ENCODE measurements at places on chromosomes 11 and 22. TPM values are rescaled to one million over a fixed set of nuclear protein-coding genes. Genes with fewer than 3 reads are reported as not detected.

DNA sequence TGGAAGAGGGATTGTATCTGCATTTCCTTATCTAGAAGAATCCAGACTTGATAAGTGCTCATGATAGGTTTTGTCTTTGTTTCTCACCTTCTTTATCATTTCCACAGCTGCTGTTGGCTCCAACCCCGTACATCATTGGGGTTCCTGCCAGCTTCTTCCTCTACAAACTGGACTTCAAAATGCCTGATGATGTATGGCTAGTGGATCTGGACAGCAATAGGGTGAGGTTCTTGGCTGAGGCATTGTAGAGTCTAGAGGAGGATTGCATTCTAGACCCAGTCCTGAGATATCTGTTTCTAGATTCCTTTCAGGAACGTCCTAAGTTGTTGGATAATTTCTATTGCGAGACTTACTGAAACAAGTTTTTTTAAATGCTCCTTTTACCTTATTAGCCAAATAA lies 8.1 kb downstream of the MADD start:
- no peak for DNase-seq

DNA sequence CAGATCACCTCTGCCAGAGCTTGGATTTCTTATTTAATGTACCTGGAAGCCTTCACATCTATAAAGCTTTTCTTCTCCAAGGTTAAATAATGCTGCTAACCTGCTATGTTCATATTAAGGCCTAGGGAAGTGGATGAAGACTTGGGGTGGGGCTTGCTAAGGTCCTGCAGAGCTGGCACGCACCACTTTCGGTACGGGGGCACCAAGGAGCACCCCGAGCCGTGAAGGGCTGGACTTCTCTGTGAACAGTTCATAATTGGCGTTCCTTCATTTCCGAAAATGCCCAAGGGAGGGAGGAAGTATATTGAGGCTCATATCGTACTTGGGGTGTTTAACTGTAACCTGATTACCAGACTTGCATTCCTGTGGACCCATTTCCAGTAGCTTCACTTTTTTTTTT lies 59.6 kb downstream of the ST14 start:
- DNase-seq: no peak

The SOX6 gene
- total RNA-seq: 1.7 TPM

DNA sequence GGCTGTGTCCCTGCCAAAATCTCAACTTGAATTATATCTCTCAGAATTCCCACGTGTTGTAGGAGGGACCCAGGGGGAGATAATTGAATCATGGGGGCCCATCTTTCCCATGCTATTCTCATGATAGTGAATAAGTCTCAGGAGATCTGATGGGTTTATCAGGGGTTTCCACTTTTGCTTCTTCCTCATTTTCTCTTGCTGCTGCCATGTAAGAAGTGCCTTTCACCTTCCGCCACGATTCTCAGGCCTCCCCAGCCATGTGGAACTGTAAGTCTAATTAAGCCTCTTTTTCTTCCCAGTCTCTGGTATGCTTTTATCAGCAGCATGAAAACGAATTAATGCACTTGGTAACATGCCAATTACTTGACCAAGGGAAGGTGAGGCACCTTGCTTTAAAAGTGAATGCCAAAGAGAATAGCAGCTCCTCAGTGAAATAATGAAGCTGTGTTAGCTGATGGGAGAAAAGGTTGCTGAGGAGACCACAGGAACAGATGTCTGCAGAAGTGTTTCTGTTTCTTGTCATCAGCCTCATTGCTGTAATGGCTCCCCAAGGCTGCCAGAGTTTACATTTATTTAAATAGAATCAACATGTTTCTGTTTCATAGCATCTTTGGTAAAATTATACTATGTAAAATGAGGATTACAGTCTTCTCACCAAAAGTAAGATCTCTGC lies 89.0 kb upstream of the CD44 start:
- DNase-seq: no peak

GRCh38 chr22:37497062-37497599 lies 10.9 kb upstream of the MFNG start:
- no peak for DNase-seq

- no peak for DNase-seq
These were observed 53.7 kb upstream of the CCDC34 start for GRCh38 chr11:27416568-27417176.

The DTX4 gene
- 8.8 TPM for total RNA-seq

The PPFIBP2 gene
- total RNA-seq: 8.9 TPM

DNA sequence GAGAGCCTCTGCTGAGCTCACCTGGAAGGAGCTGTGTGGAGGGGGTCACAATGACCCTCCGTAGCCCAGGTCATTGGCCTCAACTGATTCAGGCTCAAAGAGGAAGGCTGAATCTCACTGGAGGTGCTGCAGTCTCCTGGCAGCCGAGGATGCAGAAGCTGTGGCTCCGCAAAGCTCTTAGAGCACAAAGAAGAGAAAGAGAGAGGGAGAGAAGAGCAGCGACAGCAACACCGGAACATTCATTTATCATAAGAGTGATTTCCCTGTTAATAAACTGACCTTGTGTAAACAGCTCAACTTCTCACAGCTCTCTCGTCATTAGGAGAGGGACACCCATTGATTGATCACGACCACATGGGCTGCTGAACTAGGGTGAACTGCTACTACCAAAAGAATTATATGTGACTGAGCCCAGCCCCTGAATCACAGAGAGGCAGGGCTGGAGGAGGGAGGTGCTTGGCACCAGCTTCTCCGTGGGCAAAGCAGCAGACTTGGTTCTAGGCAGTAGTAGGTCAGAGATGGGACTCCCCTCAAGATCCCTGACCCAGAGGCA lies 281.7 kb downstream of the NXPE2 start:
- DNase-seq: no peak

The CNIH2 gene
- total RNA-seq: 0.40 TPM

The OR5T3 gene
- total RNA-seq: not detected

DNA sequence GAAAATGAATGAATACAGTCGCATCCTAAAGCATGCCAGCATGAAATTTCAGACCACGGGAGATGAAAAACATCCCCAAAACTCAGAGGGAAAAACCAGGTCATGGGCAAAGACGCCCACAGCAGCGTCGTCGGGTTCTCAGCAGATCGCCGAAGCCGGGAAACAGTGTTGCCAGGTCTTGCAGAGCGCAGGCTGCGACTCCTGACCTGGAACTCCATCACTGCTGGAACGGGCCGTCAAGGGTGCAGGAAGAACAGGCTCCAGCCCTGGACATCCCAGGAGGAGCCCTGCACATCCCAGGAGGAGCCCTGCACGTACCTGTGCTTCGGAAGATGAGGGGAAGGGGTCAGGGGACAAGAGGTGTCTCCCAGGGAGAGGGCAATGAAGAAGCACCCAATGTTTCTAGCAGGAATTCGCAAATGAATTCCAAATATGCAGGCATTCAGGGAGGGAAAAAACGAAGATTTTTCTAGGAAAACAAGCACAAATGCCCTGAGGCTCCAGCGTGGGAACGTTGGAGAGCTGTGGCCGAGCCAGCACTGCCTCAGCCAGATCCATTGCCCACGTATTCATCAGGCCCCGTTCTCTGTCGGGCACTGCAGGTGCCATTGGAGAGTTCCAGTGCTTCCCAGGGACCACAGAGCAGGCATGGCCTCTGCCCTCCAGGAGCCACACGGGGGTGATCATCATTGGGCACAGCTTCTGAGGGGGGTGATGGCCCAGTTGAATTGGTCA lies 1110.4 kb downstream of the BRD1 start:
- no peak for DNase-seq

GRCh38 chr11:6927030-6927617 lies 898 bp downstream of the ZNF215 start:
- DNase-seq: no peak

- no peak for DNase-seq
These were observed 590.5 kb downstream of the ETS1 start for GRCh38 chr11:127996825-127997224.

DNA sequence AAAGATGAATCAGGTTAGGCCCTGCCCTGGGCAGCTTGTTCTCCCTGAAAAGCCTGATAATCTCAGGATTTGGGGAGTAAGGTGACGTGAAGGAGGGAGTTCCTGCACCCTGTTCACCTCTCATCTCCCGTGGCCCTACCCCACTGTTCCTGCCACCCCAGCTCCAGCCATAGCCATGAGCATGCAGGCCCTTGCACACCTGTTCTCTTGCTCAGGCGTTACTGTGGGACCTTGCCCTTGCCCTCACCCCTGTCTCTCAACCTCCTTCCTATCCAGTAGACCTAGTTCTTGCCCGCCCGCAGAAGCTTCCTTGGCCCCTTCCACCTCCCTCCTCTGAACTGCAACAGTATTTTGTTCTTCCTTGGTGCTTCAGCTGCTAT lies 15.0 kb downstream of the TSKU start:
- DNase-seq: peak; percentile 86

GRCh38 chr11:112590764-112591163 lies 330.1 kb upstream of the PLET1 start:
- no peak for DNase-seq

DNA sequence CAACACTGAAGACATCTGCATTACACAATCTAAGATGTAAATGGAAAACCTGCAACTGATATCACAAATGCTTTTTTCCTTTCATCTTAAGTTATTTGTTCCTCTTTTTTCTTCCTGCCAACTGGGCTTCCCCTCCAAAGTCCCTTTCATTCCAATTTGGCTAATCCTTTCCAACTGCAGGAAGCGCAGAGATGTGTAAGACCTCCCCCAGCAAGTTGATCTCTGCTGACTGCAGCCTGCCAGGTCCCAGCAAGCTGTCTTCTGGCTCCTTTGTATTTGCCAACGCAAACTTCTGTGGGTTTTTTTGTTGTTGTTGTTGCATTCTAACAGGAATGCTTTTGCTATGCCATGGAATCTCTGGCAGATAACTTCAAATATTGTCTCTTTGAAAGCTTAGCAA lies 38.5 kb upstream of the LRRC4C start:
- no peak for DNase-seq

The CAT gene
- total RNA-seq: 163 TPM

DNA sequence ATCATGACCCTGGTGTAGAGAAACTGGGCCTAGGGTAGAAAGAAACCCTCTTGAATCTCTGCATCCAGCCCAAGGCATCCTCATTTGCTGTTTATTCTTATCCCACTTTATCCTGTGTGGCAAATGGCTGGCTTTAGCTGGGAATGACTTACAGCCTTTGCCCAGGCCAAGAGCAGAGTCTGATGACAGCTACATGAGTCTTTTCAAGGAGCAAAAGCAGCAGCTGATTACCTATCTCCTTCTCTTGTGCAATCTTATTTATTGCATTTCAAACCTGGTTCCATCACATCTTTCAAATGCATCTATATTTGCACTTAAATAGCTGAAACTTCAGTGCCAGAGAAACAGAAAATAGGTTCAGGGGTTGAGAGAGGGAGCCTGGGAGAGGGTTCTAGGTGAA lies 26.1 kb downstream of the SYT13 start:
- no peak for DNase-seq

The TIMP3 gene
- total RNA-seq: 566 TPM

DNA sequence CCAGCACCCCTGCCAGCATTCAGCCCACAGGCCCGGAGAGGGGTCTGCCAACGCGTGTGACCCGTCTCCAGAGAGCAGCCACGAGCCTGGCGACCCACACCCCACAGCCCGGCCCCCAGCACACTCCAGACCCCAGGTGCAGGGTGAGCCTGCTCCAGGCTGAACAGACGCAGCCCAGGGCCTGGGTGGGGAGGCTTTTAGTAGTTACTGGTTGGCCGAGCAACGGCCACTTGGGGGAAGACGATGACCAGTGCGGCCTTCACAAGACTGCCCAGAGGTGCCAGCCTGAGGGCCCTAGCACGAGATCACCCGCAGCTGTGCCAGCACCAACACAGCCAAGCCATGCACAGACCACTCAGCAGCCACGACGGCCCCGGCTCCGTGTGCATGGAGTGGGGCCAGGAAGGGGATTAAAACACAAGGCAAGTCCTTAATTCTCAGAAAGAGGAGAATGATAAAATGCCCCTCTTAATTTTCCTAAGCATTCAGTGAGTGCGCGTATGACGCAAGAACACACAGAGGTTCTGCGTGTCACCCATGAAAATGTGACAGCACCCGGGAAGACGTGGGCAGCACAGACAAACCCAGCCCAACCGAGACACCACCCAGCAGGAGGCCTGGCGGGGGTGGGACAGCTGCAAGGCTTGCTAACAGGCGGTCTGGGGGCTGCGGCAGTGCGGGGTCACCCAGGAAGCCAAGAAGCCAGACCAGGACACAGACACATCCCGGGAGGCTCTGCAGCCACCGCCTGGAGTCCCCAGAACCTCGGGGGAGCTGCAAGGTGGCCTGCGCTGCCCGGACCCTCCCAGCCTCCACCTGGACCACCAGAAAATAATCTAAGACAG lies 47.6 kb downstream of the BRD1 start:
- DNase-seq: no peak

- DNase-seq: no peak
These were observed 22.7 kb upstream of the PRDM10 start for GRCh38 chr11:130025371-130025770.

- DNase-seq: no peak
These were observed 41.0 kb downstream of the CEP57 start for GRCh38 chr11:95831198-95831883.

The MRGPRX4 gene
- not detected for total RNA-seq

The OR4A16 gene
- not detected for total RNA-seq

- DNase-seq: no peak
These were observed 2.5 kb upstream of the TTLL8 start for GRCh38 chr22:50060441-50061140.

The OR52A1 gene
- total RNA-seq: not detected

The WNT11 gene
- 3.7 TPM for total RNA-seq

GRCh38 chr11:131685906-131686305 lies 315.5 kb downstream of the NTM start:
- DNase-seq: no peak

DNA sequence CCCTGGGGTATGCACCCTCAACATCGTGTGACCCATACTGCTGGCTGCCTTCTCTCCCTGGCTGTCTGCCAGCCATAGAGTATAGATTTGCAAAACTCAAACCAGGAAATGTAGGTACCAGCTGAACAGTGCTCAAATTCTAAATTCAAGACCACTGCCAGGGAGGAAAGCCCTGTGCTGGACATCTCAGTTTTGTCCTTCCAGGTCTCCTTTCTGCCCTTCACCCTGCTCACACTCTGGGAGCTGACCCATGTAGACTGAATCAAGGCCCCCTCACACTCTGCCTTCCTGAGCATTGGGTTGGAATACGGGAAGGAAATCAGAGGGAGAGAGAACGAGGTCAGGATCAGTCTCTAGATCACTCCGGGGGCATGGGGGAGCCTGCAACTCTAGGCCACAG lies 12.4 kb upstream of the DRD2 start:
- no peak for DNase-seq

The RPL3 gene
- 2,153 TPM for total RNA-seq

The SCUBE2 gene
- total RNA-seq: 11.5 TPM

GRCh38 chr11:83252941-83253340 lies 33.2 kb downstream of the CCDC90B start:
- DNase-seq: no peak

The SLC22A8 gene
- total RNA-seq: not detected

- peak; percentile 97 for DNase-seq
These were observed 883 bp downstream of the HIPK3 start for GRCh38 chr11:33257897-33258630.

GRCh38 chr11:45400591-45400990 lies 114.5 kb upstream of the SYT13 start:
- DNase-seq: no peak

GRCh38 chr11:118349475-118349874 lies 5.3 kb downstream of the CD3G start:
- DNase-seq: no peak

- no peak for DNase-seq
These were observed 12.0 kb downstream of the STIM1 start for GRCh38 chr11:3867209-3868091.
